ENCODE measurements at places on chromosomes 2 and 18.

DNA sequence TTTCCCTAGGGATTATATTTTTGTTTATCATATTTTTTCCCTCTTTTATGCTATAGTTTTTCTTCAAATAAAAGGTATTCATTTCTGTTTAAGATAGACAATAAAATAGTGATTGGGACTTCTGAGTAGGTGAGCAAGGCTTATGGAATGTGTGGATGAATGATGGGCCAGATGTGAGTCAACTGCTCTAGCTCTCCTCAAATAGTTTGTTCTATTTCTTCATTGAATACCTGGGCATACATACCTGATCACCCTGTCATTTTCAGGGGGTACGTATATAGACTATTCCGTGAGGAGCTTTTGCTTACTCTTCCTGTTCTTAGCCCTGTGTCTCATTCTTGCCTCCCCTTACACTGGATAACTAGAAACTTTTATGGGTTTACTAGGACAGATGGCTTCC, 41.9 kb downstream of the BABAM2 start:
- H3K4me1 ChIP-seq = no peaks in the 10 kb centered on the region
- H3K36me3 ChIP-seq = peaks cover 9% of the 10 kb centered on the region
- no peak overlapping the region for H3K27ac ChIP-seq
- no peak overlapping the region for H3K4me3 ChIP-seq

DNA sequence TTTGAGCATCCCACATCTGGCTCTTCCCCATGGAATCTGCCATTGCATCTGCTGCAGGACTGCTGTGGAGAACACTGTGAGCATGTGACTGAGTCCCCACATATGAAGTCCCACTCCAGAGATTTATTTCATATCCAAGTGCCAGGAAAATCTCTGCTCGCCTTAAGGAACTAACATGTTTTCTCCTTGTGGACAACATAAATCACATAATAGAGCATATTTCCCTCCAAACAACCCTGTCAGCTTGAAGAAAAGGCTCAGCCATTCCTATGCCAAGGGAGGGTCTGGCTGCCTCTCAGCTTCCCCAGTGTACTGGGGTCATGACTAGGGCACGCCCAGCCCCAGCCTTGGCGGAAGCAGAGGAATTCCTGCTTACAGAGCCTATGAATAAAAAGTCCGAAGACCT, 193.7 kb downstream of the DNER start:
- H3K4me1 ChIP-seq = peaks cover 3% of the 10 kb centered on the region
- H3K27ac ChIP-seq = no peak overlapping the region
- no peaks in the 10 kb centered on the region for H3K27me3 ChIP-seq
- no peaks in the 10 kb centered on the region for H3K36me3 ChIP-seq
- no peak overlapping the region for H3K4me3 ChIP-seq
- no peak for DNase-seq

DNA sequence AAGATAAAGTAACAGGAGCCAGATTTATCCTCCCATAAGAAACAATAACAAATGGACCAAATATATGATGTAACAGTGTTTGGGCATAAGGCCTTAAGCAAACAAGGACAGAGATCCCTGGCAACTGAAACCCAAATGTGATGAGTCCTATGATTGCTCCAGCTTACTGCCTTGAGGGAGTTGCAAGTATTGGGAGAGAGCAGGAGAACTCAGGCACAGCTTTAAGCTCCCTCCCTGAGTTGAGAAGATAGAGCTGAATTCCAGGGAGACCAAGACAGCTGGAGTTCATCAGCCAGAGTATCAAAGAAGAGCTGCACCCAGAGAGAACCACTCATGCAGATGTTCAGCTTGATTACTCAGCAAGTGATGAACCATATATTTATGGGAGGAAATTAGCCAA, 814.5 kb upstream of the RAB6C start:
- H3K27ac ChIP-seq = no peak overlapping the region

DNA sequence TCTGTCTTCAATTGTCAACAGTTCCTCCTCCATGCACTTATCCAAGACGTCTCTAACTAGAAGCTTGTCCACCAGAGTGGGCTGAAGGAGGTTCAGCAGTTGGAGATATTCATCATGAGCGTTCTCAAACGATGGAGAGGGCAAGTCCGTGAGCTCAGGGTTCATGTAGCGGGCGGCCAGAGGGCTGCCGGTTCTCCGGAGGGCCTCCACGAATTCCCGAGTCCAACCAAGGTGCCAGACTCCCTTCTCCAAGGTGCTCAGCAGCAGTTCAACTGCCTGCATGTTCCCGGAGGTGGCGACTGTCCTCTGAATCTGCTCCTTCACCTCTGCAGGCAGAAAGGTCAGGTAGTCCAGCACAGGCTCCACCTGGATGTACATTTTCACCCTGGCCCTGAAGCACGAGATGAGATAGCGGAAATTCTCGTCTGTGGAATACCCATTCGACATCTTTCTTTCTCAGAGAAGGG, 590 bp downstream of the IFIH1 start:
- no peak for DNase-seq
- no peaks in the 10 kb centered on the region for H3K36me3 ChIP-seq
- no peaks in the 10 kb centered on the region for H3K4me1 ChIP-seq
- H3K27ac ChIP-seq = no peak overlapping the region
- H3K27me3 ChIP-seq = peaks cover 29% of the 10 kb centered on the region

DNA sequence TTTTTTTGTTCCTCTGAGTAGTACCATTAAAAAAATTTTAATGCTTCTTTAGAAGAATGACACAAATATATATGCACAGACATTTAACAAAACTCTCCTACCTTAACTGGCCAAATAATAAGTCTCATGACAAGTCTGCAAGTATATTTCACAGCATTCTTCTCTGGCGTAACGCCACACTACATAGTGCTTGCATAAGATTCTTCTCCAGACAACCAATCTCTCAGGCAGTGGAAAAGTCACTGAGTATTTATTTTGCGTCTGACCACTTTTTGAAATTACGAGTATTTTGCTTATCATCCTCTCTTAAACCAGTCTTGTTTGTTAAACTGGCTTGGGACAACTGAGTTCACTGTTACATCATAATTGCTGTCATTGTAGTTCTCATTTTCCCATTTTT, 749.2 kb downstream of the ADCYAP1 start:
- no peaks in the 10 kb centered on the region for H3K4me1 ChIP-seq
- H3K36me3 ChIP-seq = no peaks in the 10 kb centered on the region
- no peak overlapping the region for H3K27ac ChIP-seq
- no peak overlapping the region for H3K4me3 ChIP-seq
- no peak for DNase-seq
- H3K27me3 ChIP-seq = no peaks in the 10 kb centered on the region

DNA sequence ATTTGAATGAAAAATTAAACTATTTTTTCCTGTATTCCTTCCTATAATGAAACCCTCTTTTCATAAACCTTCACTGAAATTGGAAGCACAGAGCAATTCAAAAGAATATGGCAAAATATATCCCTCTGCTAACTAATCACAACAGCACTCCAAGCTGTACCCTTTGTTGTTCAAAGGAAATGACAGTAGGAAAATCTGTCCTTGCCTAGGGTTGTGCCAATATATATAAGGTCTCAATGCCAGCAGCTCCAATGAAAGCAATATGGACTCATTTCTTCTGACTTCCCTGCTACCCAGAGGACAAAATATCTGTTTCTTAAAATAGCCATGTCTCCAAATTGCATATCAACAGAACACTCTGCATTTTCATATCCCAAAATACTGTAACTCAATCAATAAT, 373.9 kb upstream of the MC4R start:
- no peak for DNase-seq
- H3K27me3 ChIP-seq = no peaks in the 10 kb centered on the region
- no peak overlapping the region for H3K4me3 ChIP-seq
- no peaks in the 10 kb centered on the region for H3K36me3 ChIP-seq
- H3K4me1 ChIP-seq = no peaks in the 10 kb centered on the region

DNA sequence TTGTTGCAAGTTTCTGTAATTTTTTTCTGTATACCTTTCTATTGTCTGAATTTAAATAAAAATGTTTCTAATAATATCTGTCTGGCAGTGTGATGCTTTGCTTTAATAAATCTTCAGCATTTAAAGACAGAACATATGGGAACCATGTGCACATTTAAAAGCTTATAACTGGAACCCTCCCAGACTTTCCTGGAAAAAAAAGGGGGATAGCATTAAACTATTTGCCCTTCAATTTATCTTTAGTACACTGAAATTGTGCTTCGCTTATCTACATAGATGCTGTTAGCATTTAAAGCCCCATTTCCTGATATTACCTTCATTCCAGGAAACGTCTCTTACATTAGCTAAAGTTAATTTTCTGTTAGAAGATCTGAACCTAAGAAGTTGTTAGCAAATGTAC, 64.6 kb downstream of the ZC3H6 start:
- no peak overlapping the region for H3K4me3 ChIP-seq
- H3K4me1 ChIP-seq = no peaks in the 10 kb centered on the region
- no peaks in the 10 kb centered on the region for H3K27me3 ChIP-seq
- no peak overlapping the region for H3K27ac ChIP-seq

DNA sequence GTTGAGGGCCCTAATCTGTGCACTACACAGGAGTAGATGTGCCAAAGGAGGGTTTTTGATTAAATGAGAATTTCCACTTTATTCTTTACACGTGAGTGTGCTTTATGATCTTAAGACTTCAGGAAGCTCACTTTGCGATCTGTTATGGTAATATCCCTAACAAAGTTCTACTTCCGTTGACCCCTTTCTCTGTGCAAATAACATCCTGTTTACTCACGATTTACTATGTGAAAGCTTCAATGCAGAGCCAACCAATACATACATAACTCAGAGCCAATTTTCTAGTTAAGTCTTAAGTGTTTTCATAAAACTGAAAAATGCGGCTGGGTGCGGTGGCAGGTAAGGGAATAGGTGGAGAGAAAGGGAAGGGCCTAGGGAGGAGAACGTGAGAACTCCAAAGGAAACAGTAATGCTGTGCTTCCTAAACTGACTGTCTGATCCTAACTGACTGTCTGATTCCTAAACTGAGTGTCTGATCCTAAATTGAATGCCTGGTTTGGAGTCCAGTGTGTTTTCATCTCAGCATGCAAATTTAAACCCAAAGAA, 87.6 kb downstream of the PLCL1 start:
- H3K36me3 ChIP-seq = no peaks in the 10 kb centered on the region
- H3K27ac ChIP-seq = no peak overlapping the region
- peaks cover 2% of the 10 kb centered on the region for H3K4me1 ChIP-seq
- H3K27me3 ChIP-seq = no peaks in the 10 kb centered on the region
- DNase-seq = no peak

DNA sequence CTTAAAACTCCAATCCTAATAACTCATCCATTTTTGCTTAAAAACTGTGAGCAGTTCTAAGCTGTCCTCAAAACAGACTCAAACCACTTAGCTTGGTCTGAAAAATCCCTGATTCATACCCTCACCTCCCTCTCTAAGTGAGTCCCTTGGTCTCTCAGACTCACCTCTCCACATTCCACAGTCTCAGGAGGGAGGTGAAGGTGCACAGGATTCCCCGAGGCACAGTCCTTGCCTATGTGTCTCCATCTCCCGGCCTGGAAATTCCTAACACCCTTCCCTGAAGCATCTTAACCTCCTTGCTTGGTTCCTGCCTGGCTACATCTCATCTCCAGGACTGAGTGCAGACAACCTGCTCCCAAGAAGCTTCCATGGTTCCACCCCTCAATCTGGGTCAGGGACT, 45.0 kb downstream of the CYRIA start:
- H3K4me1 ChIP-seq = peaks cover 15% of the 10 kb centered on the region
- no peak overlapping the region for H3K4me3 ChIP-seq
- DNase-seq = no peak
- no peaks in the 10 kb centered on the region for H3K36me3 ChIP-seq
- H3K27me3 ChIP-seq = no peaks in the 10 kb centered on the region
- no peak overlapping the region for H3K27ac ChIP-seq

GRCh38 chr2:104863468-104864279, 9.8 kb downstream of the POU3F3 start:
- DNase-seq = no peak
- H3K36me3 ChIP-seq = peaks cover 66% of the 10 kb centered on the region
- no peak overlapping the region for H3K27ac ChIP-seq

GRCh38 chr18:5538544-5538943, 5.3 kb downstream of the EPB41L3 start:
- H3K36me3 ChIP-seq = no peaks in the 10 kb centered on the region
- H3K27ac ChIP-seq = no peak overlapping the region
- H3K4me3 ChIP-seq = no peak overlapping the region

DNA sequence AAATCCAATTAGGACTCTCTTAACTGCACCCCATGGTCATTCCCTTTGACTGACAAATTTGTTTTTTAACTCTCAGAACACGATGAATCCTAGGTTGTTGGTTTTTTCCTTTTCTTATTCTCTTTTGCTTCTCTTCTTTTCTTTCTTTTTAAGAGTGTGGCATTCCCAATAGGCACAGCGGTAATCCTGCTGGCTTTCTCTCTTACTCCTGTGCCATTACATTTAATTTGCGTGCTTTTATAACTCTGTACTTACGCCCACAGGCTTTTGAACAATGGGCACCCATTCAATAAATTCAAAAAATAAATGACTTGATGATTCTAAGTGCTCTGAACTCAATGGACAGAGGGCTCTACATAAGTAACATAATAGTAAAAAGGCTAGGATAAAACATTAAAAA, 189.0 kb upstream of the SMAD7 start:
- no peaks in the 10 kb centered on the region for H3K27me3 ChIP-seq
- no peak for DNase-seq

GRCh38 chr18:62767836-62768557, 52.7 kb downstream of the PHLPP1 start:
- no peak overlapping the region for H3K4me3 ChIP-seq
- H3K27ac ChIP-seq = no peak overlapping the region
- no peaks in the 10 kb centered on the region for H3K4me1 ChIP-seq
- no peak for DNase-seq

GRCh38 chr18:8117006-8117371, 492.2 kb upstream of the RAB12 start:
- no peak for DNase-seq
- no peaks in the 10 kb centered on the region for H3K27me3 ChIP-seq
- no peak overlapping the region for H3K4me3 ChIP-seq
- no peaks in the 10 kb centered on the region for H3K36me3 ChIP-seq

- H3K36me3 ChIP-seq = no peaks in the 10 kb centered on the region
- H3K27me3 ChIP-seq = no peaks in the 10 kb centered on the region
- no peaks in the 10 kb centered on the region for H3K4me1 ChIP-seq
- H3K27ac ChIP-seq = no peak overlapping the region
Observed at GRCh38 chr2:140496714-140497113, 1634.1 kb downstream of the LRP1B start.

- no peaks in the 10 kb centered on the region for H3K36me3 ChIP-seq
- no peak overlapping the region for H3K4me3 ChIP-seq
- no peaks in the 10 kb centered on the region for H3K27me3 ChIP-seq
- DNase-seq = no peak
- H3K27ac ChIP-seq = no peak overlapping the region
- H3K4me1 ChIP-seq = no peaks in the 10 kb centered on the region
Observed at GRCh38 chr2:105919191-105919811, 174.6 kb downstream of the NCK2 start.

DNA sequence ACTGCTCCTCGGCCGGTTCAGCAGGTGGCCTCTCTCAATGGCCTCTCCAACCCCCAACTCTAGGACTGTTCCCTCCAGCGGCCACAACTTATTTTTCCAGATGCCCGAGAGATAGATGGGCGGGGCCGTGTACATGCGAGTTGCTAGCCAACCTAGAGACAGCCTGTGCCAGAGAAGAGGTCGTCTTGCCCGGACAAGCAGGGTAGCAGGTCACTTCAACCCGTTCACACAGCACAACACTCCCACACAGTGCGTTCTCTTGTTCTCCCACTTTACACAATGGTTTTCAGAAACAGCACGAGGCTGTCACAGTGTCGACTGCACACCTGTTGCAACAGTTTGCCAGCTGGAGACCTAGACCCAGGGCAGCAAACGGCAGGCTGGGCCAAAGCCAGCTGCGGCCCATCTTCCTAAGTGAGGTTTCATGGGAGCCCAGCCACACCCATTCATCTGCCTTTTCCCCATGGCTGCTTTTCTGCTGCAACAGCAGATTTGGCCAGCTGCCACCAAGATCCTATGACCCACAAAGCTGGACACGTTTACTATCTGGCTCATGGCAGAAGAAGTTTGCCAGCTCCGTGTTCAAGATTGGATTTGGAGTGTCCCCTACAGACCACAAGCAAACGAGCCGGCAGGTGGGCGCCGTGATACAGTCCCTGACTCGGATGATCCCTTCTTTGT, 7.3 kb upstream of the PRLH start:
- no peak overlapping the region for H3K27ac ChIP-seq
- DNase-seq = no peak
- H3K4me3 ChIP-seq = no peak overlapping the region
